Colonic mucosa (tissue), 4 donors: ENCODE measurements at places on chromosomes 5 and 9. TPM values are rescaled to one million over a fixed set of nuclear protein-coding genes. Genes with fewer than 3 reads are reported as not detected.
A peak's percentile ranks its signal among the peaks of the same experiment; 100 is the strongest.

Gene PCDH12
- 1.1 TPM for total RNA-seq

- H3K27ac ChIP-seq, result no peak overlapping the region
- H3K27me3 ChIP-seq, result no peaks in the 10 kb centered on the region
- H3K4me1 ChIP-seq, result no peaks in the 10 kb centered on the region
- no peaks in the 10 kb centered on the region for H3K36me3 ChIP-seq
- H3K4me3 ChIP-seq, result no peak overlapping the region
- no peak for DNase-seq
Observed at GRCh38 chr5:11602298-11602697, 301.9 kb downstream of the CTNND2 start.

Gene PCAT7
- 2.1 TPM for total RNA-seq

DNA sequence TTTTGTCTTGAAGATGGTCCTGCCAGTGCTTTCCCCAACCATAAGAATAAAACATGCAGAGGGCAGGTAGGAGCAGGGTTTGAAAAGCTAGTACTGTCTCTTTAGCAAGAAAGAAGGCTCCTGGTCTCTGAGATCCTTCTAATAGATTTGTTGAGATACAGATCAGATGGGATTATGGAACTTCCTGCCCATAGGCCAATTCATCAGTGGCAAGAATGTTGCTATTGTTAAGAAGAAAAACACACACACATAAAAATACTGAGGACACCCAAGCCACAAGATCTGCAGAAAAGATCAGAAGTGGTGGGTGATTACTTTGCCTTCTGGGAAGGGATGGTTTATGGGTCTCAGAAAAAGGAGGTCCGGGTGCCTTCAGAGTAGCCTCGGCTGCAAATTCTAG is 59.8 kb downstream of the TNC start:
- no peak overlapping the region for H3K27ac ChIP-seq
- no peak overlapping the region for H3K4me3 ChIP-seq
- H3K4me1 ChIP-seq, result no peaks in the 10 kb centered on the region

Gene ARL14EPL
- not detected for total RNA-seq

Gene ECM2
- total RNA-seq, result 3.8 TPM

DNA sequence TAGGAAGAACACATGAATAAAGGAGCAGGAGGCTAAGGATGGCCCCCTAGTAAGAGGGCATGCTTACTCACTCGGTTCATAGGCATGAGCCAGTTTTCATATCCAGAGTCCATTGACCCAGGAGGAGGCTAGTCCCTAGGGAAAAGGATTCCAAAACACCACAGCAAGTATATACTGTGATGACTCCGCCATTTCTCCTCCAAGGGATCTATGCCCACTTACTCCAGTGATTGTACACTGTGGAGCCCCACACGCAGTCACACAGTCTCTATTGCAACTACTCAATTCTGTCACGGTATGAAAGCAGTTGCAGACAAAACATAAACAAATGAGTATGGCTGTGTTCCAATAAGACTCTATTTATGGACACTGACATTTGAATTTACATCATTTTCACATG is 117.7 kb upstream of the ALDH1B1 start:
- H3K27ac ChIP-seq, result no peak overlapping the region
- H3K36me3 ChIP-seq, result no peaks in the 10 kb centered on the region
- H3K27me3 ChIP-seq, result no peaks in the 10 kb centered on the region
- H3K4me1 ChIP-seq, result no peaks in the 10 kb centered on the region

DNA sequence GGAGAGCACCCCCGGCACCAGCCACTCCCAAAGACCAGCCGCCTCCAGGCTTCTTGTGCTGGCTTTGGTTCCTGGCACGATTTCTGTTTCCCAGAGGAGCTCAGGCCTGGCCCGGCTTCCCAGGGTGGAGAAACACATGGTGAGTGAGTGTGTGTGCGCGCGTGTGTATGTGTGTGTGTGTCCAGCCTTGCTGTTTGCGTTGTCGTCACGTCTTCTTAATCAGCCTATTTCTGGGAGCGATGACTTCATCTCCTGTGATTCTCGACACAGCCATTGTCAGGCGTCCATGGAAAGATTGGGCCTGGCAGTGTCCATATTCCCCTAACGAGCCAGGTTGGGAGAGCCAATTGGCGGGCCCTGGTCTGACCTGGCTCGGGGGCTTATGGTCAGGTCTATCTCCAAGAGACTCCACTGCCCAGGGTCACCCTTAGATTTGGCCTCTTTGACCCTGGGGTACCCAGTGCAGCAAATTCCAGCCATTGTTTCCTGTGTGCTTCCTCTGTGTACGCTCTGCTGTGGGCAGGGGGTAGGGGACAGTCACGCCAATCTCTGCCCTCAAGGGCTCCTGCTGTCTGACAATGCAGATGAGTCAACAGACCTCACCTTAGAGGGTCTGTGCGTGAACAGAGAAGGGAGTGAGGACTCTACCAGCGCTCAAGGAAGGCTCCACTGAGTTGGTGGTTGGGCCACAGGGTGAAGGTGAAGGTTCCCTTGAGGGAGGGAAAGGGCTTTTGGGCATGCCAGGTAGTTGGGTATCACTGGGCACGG is 73.8 kb downstream of the DAB2IP start:
- no peak overlapping the region for H3K4me3 ChIP-seq
- peak overlapping the region; percentile 29 for H3K27ac ChIP-seq
- no peaks in the 10 kb centered on the region for H3K36me3 ChIP-seq
- DNase-seq, result peak; percentile 70

DNA sequence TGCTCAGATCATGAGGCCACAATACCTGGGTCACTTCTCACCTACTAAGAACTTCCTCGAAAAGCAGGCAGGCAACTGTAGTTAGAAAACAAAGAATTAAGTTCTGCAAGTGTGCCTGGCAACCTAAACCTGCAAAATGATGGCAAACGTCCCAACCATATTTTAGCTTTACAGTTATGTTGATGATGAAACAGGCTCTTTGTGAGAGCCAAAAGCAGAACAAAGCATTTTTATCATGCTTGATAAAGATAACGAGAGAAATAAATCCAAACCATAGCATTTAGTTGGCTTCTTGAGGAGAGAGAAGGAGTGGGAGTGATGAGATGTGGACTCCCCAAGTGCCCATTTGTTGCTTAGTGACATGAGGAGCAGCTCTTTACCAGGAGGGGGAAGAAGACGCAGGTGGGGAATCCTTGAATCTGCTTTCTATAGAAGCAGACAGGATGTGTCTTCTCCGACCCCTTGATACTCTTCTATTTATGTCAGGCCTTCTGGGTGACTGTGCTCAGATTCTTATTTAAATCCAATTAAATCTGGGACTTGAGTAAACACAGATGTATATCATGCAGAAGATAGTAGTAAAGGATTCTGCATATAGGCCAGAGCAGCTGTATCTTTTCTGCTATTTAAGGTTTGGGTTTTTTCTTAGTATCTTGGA is 221.2 kb downstream of the TMEM167A start:
- H3K27me3 ChIP-seq, result no peaks in the 10 kb centered on the region
- DNase-seq, result no peak
- H3K36me3 ChIP-seq, result no peaks in the 10 kb centered on the region
- H3K4me1 ChIP-seq, result no peaks in the 10 kb centered on the region
- no peak overlapping the region for H3K27ac ChIP-seq

Gene REEP2
- 0.42 TPM for total RNA-seq

Gene GPR151
- total RNA-seq, result not detected

- no peaks in the 10 kb centered on the region for H3K27me3 ChIP-seq
- H3K36me3 ChIP-seq, result no peaks in the 10 kb centered on the region
- DNase-seq, result no peak
- no peak overlapping the region for H3K4me3 ChIP-seq
- H3K4me1 ChIP-seq, result peaks cover 2% of the 10 kb centered on the region
Observed at GRCh38 chr5:53029608-53030007, 40.5 kb downstream of the ITGA2 start.

Gene MAMDC4
- 11.0 TPM for total RNA-seq

GRCh38 chr5:81826128-81826527 is 75.2 kb upstream of the SSBP2 start:
- H3K4me3 ChIP-seq, result no peak overlapping the region
- no peaks in the 10 kb centered on the region for H3K27me3 ChIP-seq
- no peaks in the 10 kb centered on the region for H3K4me1 ChIP-seq
- no peak for DNase-seq
- H3K27ac ChIP-seq, result no peak overlapping the region

DNA sequence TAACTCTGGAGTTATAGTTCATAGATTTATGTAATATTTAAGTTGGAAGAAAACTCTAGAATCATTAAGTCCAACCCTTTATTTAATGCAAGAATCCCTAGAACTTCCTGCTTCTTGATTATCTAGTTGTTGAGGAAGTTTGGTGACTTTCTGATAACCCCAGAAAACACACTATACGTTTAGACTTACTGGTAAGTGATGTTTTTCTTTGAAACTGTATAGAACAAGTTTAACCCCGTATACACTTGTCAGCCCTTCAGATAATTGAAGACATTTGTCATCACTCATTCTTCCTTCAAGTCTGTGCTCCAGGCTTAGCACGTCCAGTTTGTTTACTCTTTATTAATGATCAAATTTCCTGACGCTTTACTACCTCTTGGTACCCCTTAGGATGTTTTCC is 9.0 kb downstream of the NDUFS4 start:
- H3K27me3 ChIP-seq, result no peaks in the 10 kb centered on the region
- H3K27ac ChIP-seq, result no peak overlapping the region
- no peak for DNase-seq

Gene NKD2
- 0.94 TPM for total RNA-seq

GRCh38 chr5:154058055-154059038 is 19.6 kb downstream of the MFAP3 start:
- no peaks in the 10 kb centered on the region for H3K36me3 ChIP-seq
- no peak overlapping the region for H3K4me3 ChIP-seq
- H3K27ac ChIP-seq, result no peak overlapping the region
- no peak for DNase-seq
- H3K27me3 ChIP-seq, result no peaks in the 10 kb centered on the region

DNA sequence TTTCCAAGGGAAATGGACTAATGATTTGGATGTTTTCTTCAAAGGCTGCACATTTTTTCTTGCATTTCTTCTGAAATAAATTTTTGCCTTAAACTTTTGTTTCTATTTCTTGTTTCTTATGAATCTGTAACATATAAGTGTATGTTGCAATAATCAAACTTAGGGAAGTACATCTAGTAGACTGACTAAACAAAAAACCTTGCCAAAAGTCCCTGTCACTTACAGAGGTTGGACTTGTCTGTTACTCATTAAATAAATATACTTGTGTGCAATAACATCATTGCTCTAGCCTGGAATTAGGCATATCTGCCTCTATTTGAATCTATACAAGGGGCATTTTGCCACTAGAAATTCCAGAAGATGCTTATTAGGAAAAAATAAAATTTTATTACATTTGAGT is 56.6 kb downstream of the C6 start:
- no peaks in the 10 kb centered on the region for H3K36me3 ChIP-seq
- no peak for DNase-seq
- H3K27me3 ChIP-seq, result no peaks in the 10 kb centered on the region
- H3K4me1 ChIP-seq, result no peaks in the 10 kb centered on the region
- no peak overlapping the region for H3K27ac ChIP-seq

Gene ASPN
- total RNA-seq, result 7.6 TPM

Gene GRM6
- total RNA-seq, result not detected

Gene PHF24
- not detected for total RNA-seq

Gene GRAMD2B
- total RNA-seq, result 60.4 TPM

Gene DBH
- not detected for total RNA-seq

GRCh38 chr9:14310311-14310710 is 3.6 kb downstream of the NFIB start:
- no peaks in the 10 kb centered on the region for H3K27me3 ChIP-seq
- no peak overlapping the region for H3K27ac ChIP-seq
- H3K4me3 ChIP-seq, result no peak overlapping the region
- H3K36me3 ChIP-seq, result no peaks in the 10 kb centered on the region
- DNase-seq, result no peak

Gene MAST4
- total RNA-seq, result 9.5 TPM

GRCh38 chr9:88925481-88925880 is 65.8 kb upstream of the S1PR3 start:
- no peak for DNase-seq
- H3K36me3 ChIP-seq, result no peaks in the 10 kb centered on the region
- no peak overlapping the region for H3K4me3 ChIP-seq
- H3K27ac ChIP-seq, result no peak overlapping the region
- no peaks in the 10 kb centered on the region for H3K27me3 ChIP-seq
- no peaks in the 10 kb centered on the region for H3K4me1 ChIP-seq

Gene FOXD1
- total RNA-seq, result 0.17 TPM

GRCh38 chr5:174386306-174386705 is 338.1 kb upstream of the MSX2 start:
- no peaks in the 10 kb centered on the region for H3K4me1 ChIP-seq
- no peaks in the 10 kb centered on the region for H3K27me3 ChIP-seq
- DNase-seq, result no peak
- no peaks in the 10 kb centered on the region for H3K36me3 ChIP-seq

GRCh38 chr9:96008502-96009222 is 133.2 kb downstream of the ERCC6L2 start:
- H3K4me3 ChIP-seq, result no peak overlapping the region
- no peaks in the 10 kb centered on the region for H3K36me3 ChIP-seq
- no peaks in the 10 kb centered on the region for H3K27me3 ChIP-seq
- H3K4me1 ChIP-seq, result no peaks in the 10 kb centered on the region
- no peak overlapping the region for H3K27ac ChIP-seq

DNA sequence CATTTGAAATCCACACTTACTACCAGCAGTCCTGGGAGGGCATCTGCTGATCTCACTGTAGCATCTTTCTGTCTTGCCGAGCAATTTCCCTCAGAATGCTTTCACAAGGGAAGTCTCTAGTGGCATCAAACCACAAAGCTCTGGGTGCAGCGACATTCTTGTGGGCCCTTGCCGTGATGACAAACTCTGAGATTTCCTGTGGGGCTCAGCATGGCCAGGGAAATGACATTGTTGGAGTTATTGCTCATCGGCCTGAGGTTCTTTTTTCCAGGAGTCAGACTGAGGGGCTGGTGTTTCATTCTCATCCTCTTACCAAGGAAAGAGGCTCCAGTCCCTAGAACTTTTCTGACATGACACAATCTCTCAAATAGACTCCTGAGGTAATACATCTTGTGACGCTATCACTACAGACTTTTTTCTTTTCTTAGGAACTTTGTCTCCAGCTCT is 51.4 kb downstream of the PFDN1 start:
- peaks cover 3% of the 10 kb centered on the region for H3K4me1 ChIP-seq
- no peaks in the 10 kb centered on the region for H3K36me3 ChIP-seq
- no peak overlapping the region for H3K4me3 ChIP-seq
- no peaks in the 10 kb centered on the region for H3K27me3 ChIP-seq

DNA sequence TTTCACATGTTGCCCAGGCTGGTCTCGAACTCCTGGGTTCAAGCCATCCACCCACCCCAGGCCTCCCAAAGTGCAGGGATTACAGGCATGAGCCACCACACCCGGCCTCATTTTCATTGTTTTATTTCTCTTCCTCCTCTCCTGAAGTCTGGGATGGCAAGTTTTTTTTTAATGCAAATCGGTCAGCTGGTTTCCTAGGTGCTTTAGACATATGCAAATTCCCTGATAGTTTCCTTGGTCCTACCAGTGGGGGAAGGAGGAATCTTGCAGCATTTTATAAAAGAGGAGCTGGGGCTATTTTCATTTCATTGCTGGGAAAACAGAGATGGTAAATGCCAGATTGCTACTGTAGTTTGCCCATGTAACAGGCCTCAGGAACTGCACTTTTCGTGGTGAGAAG is 179.4 kb downstream of the ACTL7B start:
- H3K27me3 ChIP-seq, result no peaks in the 10 kb centered on the region
- no peaks in the 10 kb centered on the region for H3K4me1 ChIP-seq
- DNase-seq, result no peak
- no peaks in the 10 kb centered on the region for H3K36me3 ChIP-seq
- no peak overlapping the region for H3K4me3 ChIP-seq

Gene ZDHHC12
- 129 TPM for total RNA-seq

Gene CARD9
- 1.2 TPM for total RNA-seq

Gene FAM169A
- 4.9 TPM for total RNA-seq

GRCh38 chr5:113896789-113897188 is 383.3 kb downstream of the YTHDC2 start:
- H3K27ac ChIP-seq, result no peak overlapping the region
- no peak for DNase-seq
- H3K27me3 ChIP-seq, result no peaks in the 10 kb centered on the region
- no peak overlapping the region for H3K4me3 ChIP-seq
- H3K4me1 ChIP-seq, result no peaks in the 10 kb centered on the region

Gene PLAC8L1
- total RNA-seq, result not detected

Gene ADAMTS19
- total RNA-seq, result 0.80 TPM
